Left ventricle myocardium inferior (tissue), 1 donor: ENCODE measurements at places on chromosomes 11 and 22. TPM values are rescaled to one million over a fixed set of nuclear protein-coding genes. Genes with fewer than 3 reads are reported as not detected.

LRFN4 gene
- total RNA-seq: 13.5 TPM

TNNI2 gene
- total RNA-seq: not detected

CD44 gene
- total RNA-seq: 14.0 TPM

SMC1B gene
- not detected for total RNA-seq

MAP6 gene
- 5.7 TPM for total RNA-seq

MYBPC3 gene
- 2,538 TPM for total RNA-seq

MMP13 gene
- not detected for total RNA-seq

SCGB2A2 gene
- not detected for total RNA-seq

MS4A7 gene
- total RNA-seq: 13.1 TPM
